ENCODE measurements at places on chromosomes 5 and 9.

DNA sequence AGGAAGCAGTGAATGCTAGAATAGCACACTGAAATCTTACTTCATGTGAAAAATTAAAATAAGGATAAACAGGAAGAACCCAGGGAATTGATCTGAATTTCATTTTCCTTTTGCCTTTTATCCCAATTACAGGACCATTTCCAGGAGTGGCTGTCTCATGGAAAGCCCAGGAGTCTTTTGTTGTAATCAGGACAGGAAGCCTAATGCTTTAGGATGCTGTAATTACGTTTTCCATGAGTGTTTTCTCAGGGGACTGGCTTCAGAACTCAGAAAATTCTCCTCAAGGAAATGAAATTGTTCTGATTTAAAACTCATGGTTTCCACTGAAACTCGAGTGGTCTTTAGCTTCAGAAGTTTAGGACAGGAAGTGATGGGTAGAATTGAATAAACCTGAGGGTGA is 56.6 kb upstream of the CAMK4 start:
- DNase-seq: no peak

DNA sequence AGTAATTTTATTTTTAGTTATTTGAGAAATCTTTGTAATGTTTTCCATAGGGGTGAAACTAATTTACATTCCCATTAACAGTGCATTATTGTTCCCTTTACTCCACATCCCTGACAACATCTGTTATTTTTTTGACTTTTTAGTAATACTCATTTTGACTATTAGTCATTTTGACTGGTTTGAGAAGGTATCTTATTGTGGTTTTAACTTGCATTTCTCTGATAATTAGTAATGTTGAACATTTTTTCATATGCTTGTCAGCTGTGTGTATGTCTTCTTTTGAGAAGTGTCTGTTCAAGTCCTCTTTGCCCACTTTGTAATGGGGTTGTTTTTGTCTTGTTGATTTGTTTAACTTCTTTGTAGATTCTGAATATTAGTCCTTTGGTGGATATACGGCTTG is 27.5 kb downstream of the CCDC152 start:
- DNase-seq: no peak

DNA sequence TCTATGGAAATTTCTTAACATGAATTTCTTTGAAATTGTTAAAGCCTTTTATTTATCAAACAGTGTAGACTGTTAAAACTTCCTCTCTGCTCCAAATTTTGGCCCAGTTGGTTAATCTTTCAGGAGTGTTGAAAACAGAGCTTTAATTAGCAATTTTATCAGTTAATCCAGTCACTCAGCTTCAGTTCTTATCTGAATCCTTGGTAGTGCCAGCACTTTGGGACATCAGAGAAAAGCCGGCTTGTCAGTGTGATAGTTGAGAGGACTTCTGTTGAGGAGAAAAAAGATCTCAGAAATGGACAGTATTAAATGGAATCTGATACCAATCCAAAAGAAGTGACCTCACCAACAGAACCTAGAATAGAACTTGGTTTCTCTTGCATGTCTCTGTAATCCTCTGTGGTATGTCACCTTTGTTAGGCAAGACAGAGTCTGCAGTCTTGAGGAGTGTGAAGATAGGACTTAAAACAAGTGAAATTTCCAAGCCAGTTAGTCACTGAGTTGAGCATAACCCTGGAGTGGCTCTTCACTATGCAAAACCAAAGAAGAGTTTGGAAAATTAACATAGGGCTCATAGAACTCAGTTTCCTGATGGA is 251.8 kb downstream of the NNT start:
- DNase-seq: no peak

DNA sequence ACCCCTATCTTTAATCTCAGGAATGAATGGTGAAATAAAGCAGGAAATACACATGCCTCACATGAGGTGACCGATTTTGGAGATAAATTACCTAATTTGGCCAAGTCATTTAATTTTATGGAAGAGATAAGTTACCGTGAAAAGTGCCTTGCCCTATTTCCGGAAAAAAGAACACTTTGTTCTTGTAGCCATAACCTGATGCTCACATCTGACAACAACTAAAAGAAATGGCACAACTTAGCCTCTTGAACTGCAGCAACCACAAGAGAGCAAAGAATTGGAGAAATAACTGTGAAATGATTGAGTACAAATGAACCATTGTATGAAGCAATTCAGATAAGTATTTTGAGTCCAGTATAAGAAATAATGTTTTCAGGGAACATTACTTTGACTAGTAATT is 628.1 kb upstream of the TYRP1 start:
- DNase-seq: no peak

- no peak for DNase-seq
Measured at GRCh38 chr5:21663082-21663481, 1190.1 kb downstream of the CDH12 start.

DNA sequence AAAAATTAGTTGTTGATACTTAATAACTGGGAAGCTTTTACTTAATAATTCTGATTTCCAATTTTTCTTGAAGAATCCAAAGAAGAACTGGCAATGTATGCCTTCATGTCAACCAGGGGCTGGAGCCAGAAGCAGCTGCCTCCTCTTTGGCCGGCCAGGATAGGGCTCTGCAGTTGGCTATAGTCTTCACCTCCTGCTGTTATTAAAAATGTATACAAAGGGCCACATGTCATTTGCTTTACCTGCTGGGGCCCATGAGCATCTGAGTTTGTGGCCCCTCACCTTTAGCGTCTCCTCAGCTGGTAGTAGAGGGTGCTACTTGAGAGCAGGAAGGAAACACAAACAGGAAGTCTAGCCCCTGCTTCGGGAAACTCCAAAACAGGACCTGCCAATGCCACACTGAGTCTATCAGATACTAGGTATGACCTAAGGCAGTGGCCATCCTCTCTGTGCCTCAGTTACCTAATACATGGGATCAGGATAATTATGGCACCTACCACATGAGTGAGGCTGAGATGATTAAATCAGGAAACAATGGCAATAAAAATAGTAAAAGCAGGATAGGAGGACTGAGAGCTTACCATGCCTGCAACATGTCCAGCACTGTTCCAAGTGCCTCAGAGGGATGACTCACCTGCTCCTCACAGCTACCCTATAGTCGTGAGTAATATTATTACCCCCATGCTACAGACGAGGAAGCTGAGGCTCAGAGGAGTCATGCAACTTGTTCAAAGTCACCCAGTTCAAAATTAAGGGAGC is 21.3 kb downstream of the CCDC69 start:
- peak; percentile 55 for DNase-seq

DNA sequence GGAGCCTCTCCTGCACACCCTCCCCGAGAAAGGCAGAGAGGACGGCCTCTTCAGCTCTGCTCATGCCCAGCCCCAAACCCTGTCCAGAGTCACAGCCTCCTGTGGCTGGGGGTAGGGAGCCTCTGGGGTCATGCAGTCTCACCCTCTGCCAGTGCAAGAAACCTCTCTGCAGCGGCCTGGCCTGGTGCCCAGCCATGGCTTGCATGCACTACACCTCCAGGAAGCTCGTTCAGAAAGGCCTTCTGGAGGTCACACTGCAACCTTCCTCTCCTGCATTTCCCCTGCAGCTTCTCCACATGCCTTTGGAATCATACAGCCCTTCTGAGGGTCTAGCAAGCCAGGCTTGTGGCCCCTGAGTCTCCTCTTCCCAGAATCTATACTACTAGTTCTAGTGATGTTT is 17.9 kb downstream of the CSF1R start:
- no peak for DNase-seq

GRCh38 chr9:93673839-93674334 is 97.5 kb downstream of the PHF2 start:
- no peak for DNase-seq

DNA sequence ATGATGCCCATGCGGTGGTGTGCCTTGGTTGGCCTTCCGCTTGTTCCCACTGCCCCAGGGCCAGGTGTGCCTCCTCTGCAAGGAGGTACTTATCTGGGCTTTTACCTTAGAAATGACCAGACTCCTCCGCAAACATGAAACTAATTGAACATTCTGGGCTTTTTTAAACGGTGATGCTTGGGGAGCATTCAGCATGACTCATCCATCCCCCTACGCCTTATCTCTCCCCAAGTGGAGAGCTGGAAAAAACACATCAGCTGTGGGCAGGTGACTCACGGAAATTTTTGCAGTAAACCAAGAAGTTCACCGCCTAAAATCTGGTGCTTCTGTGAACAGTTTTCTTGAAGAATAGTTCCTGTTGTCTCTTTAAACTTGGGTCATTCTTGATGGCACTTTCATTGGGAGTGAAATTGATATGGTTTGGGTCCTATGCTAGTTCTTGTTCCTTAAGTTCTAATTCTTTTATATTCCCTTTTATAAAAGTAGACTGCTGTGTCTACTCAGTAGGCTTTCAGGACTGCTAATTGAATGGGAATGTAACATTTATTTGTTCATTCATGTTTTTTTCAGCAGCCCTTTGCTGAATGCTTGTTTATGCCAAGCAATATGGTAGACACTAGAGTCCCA is 39.6 kb downstream of the SFXN1 start:
- peak; percentile 86 for DNase-seq

- DNase-seq: no peak
Measured at GRCh38 chr9:21608200-21608599, 126.1 kb upstream of the IFNE start.

DNA sequence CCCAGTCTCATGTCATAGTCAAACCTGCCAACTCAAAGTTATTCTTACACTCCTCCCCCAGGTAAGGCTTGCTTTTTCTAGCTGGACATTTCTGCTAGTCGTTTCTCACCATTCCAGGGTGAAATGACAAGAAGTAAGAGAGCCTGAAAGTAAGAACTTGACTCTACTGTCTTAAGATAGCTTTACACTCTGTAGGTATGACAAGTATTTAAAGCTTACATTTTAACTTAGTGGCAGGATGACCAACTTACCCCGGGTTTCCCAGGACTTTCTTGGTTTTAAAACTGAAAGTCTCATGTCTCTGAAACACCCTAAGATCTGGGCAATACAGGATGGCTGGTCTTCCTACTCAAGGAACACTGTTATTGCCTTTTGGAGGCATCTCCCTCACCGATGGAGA is 67.5 kb upstream of the PIK3R1 start:
- DNase-seq: no peak

DNA sequence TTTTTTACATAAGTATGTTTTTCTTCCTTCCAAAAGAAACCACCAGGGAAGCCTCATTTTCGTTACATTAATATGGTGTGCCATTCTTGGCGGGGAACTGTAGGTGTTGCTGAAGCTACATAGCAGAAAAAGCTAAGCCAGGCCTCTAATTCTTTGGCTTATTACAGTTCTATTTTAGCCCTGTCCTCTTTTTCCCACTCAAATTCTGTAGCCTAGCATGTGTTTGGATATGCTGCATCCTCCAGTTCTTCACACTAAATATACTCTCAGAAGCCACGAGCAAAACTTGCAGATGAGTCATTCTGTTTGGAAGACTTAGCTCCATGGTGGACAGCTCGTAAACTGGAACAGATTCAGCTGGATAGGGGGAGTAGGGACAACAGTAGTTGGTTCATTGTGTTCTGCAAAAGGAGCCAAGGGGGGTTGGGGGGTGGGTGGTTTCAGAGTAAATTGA is 369.4 kb downstream of the TMEM161B start:
- no peak for DNase-seq

DNA sequence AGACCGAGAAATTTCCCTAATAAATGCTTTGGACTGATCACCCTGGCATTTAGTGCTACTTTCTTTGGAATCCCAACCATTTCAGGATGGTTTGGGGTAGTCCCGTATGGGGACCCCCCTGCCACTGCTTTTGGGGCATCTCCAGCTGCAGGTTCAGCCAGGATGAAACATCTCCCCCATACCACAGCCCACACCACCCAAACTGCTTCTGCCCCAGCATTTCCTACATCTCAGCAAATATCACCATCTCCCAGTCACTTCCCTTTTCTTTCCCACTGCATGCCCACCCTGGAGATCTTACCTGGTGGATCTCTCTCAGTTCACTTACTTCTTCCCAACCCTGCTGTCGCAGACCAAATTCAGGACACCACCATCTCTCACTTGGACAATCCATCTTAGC is 4.8 kb upstream of the P4HA2 start:
- peak; percentile 38 for DNase-seq

- DNase-seq: no peak
Measured at GRCh38 chr5:59542306-59542705, 351.2 kb downstream of the PDE4D start.

DNA sequence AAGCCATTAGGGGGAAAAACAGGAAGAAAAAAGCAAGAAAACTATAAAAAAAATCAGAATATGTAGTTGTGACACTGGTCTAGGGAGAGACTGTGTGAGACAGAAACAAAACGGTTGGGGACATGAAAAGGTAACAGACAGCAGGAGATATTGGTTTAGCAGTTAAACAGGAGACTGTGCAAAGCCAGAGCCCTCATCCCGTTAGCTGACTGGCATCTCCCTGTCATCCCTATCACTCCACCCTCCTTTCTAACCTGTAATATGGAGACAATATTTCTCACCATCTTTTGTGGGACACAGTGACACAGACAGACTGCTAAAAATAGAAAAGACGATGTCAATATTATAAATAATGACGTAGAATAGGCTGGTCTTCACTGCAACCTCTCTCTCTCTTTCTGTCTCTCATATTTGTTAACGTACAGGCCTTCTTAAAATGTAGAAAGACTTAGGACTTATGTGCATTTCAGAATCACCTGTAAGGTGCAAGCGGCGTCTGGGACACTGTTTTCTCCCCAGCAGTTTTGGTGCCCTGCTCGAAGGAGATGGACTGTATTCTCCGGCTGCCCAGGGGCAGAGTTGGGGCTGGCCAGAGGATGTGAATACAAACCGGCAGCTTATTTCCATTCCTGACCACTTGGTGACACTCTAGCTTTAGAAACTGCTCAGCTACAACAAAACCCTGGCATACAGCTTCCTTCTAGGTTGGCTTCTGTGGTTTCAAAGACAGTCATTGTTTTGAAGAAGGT is 190.6 kb downstream of the MAT2B start:
- DNase-seq: no peak

- DNase-seq: peak; percentile 41
Measured at GRCh38 chr5:132761321-132762240, 14.4 kb downstream of the CCNI2 start.

GRCh38 chr9:122354536-122355199 is 16.2 kb upstream of the PTGS1 start:
- DNase-seq: no peak

DNA sequence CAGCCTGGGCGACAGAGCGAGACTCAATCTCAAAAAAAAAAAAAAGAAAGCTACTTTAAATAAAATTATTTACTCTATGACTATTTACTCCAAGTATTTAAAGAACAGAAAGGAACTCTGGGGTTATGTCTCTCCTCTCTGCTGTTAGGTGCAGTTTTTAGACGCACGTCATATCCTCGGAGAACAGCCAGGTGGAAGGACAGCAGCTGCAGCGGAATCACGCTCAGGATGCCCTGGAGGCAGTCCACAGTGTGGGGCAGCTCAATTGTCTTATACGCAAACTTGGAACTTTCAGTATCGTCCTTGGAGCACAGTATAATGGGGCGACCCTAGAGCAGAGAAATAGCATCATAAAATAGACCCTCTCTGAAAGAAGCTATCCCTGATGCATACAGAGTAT is 10.4 kb upstream of the MAPK9 start:
- no peak for DNase-seq

- no peak for DNase-seq
Measured at GRCh38 chr5:77095189-77095588, 8.1 kb upstream of the ZBED3 start.

GRCh38 chr9:88781628-88782391 is 209.5 kb upstream of the S1PR3 start:
- no peak for DNase-seq

GRCh38 chr5:15834596-15835245 is 334.7 kb downstream of the FBXL7 start:
- no peak for DNase-seq
